ENCODE measurements at places on chromosomes 1 and 21. TPM values are rescaled to one million over a fixed set of nuclear protein-coding genes. Genes with fewer than 3 reads are reported as not detected.

Gene CAPZB
- total RNA-seq, result 228 TPM

Gene C1orf87
- not detected for total RNA-seq

Gene CLDN14
- total RNA-seq, result 0.34 TPM

Gene SLAMF7
- 1.8 TPM for total RNA-seq

Gene BOLA1
- 26.1 TPM for total RNA-seq

Gene SLC25A33
- 3.0 TPM for total RNA-seq

Gene PINK1
- 37.5 TPM for total RNA-seq

Gene FOXD3
- total RNA-seq, result 1.0 TPM

Gene VHLL
- not detected for total RNA-seq

All from A549 treated with CpdA at 1 μM for 4 hours (cell line).